ENCODE measurements at places on chromosomes 11 and 22.

- DNase-seq, result no peak
Measured at GRCh38 chr11:108338750-108339149, 115.9 kb downstream of the ATM start.

- DNase-seq, result no peak
Measured at GRCh38 chr11:12625438-12626071, 48.7 kb upstream of the TEAD1 start.

- peak; percentile 40 for DNase-seq
Measured at GRCh38 chr11:134037046-134037908, 31.6 kb upstream of the JAM3 start.

GRCh38 chr11:65040520-65040846, 527 bp upstream of the SAC3D1 start:
- no peak for DNase-seq

GRCh38 chr11:134905928-134906327, 493.9 kb upstream of the B3GAT1 start:
- no peak for DNase-seq

DNA sequence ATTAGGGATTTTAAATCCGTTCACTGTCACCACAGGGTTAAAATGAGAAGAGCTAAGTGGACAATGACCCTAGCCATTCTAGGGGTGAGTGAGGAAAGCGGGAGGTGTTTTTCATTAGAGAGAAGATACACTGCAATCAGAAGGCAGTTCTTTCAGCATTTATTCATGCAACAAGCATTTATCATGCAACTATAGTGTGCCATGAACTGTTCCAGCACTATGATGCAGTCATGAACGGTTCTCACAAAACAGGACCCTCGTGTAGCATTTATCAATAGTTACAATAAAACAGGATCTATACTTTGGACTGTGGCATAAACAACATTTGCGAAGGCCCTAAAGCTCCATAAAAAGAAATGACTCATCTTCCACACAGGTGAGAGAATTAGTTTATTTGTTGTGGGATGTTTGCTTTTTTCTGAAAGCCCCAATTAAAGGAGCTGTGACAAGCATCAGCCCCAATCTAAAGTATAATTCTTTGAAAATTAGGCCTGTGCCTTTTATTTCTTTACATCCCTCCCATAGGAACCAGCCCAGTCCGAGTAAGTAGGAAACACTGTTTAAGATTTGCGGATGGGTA, 51.5 kb downstream of the PAMR1 start:
- no peak for DNase-seq

DNA sequence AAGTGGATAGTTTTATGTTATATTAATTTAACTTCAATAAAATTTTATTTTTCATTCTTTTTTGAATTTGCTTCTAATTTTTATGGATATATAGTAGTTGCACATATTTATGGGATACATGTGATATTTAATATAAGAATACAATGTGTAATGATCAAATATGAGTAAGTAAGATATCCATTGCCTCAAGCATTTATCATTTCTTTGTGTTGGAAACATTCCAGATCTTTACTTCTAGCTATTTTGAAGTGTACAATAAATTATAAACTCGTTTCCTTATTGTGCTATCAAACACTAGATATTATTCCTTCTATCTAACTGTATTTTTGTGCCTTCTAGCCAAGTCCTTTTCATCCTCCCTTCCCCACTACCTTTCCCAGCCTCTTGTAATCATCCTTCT, 17.0 kb downstream of the EXPH5 start:
- DNase-seq, result no peak

- no peak for DNase-seq
Measured at GRCh38 chr22:34781681-34782080, 284.3 kb upstream of the ISX start.

All from activated T-helper 9 cell treated with anti-CD3 and anti-CD28 coated beads, Interleukin-2, amount 50 U/mL, for 16 hours (primary cell).